ENCODE measurements at places on chromosomes 16 and 17.
A peak's percentile ranks its signal among the peaks of the same experiment; 100 is the strongest.

GRCh38 chr17:50977487-50978159 is 111.5 kb upstream of the TOB1 start:
- H3K27me3 ChIP-seq: no peaks in the 10 kb centered on the region
- no peak overlapping the region for H3K27ac ChIP-seq
- H3K36me3 ChIP-seq: peaks cover 77% of the 10 kb centered on the region
- no peaks in the 10 kb centered on the region for H3K4me1 ChIP-seq

DNA sequence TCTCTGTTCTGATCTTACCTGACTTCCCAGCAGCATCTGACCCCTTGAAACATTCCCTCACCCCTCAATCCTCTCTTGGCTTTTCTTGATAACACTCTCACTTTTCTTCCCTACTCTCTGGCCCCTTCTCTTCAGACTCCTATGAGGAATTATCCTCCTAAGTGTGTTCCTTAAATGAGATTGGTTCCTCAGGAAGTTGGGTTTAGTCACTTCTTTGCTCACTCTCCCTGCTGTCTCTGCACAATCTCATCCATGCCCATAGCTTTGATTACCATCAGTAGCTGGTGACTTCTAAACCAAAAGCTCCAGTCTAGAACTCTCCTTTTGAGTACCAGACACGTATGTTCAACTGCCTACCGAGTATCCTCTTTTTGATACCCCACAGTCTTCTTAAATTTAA is 13.0 kb downstream of the MED24 start:
- peaks cover 12% of the 10 kb centered on the region for H3K36me3 ChIP-seq
- no peak overlapping the region for H3K4me3 ChIP-seq
- H3K4me1 ChIP-seq: no peaks in the 10 kb centered on the region
- no peaks in the 10 kb centered on the region for H3K27me3 ChIP-seq

DNA sequence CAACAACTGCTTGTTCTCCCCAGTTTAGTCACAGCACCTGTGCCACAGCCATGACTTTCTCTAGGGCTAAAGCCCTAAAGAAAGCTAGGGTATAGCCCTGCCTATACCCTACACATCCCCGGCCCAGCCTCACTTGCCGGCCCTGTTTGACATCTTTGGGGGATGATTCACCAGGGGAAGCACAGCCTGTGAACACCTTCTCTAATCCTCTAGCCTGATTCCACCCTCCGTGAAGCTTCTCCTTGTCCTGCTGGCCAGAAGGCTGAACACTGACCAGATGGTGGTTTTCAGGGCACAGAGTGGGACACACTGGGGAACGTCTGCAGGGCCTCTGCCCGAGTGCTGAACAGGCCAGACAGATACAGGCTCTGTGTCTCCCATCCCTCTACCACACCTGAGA is 6.0 kb downstream of the CLEC16A start:
- no peaks in the 10 kb centered on the region for H3K36me3 ChIP-seq
- H3K27me3 ChIP-seq: no peaks in the 10 kb centered on the region
- no peak overlapping the region for H3K27ac ChIP-seq
- peaks cover 46% of the 10 kb centered on the region for H3K4me1 ChIP-seq
- DNase-seq: peak; percentile 62

DNA sequence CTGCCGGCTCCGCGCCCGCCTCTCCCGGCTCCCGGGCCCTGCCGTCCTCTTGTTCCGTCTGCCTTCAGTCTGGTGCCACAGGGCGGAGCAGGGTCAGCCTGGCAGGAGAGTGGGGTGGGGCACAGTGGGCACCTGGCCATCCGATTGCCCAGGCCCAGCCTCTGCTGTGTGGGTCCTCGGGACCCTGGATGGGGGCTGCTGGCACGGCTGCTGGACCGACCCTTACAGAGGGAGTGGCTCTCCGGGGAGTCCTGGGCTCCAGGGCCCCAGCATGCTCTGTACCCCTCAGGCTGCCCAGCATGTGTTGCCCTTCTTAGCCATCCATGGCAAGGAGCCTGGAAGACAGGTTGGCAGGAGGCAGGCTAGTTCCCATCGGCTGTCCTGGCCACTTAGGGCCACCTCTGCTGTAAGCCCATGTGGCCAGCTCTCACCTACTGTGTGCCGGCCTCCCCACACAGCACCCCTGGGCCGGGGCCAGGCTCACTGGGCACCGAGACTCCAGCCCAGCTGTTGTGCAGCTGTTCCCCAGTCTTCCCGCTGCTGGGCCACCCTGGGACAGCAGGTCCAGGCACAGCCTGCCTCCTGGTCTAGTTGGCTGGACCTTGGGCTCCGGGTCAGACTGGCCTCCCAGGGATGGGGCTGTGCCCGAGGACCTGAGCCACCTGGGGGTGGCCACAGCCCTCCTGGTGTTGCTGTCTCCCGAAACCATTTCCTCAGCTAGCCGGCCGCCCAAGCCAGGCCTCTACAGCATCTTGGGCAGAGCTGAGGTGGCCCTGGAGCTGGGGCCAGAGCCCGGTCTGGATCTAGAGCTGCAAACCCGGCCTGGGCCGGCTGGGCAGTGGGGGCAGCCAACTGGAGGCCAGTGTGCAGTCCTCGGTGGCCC is 24.9 kb downstream of the BAHCC1 start:
- H3K4me1 ChIP-seq: peaks cover 3% of the 10 kb centered on the region
- no peak for DNase-seq
- H3K36me3 ChIP-seq: no peaks in the 10 kb centered on the region
- no peaks in the 10 kb centered on the region for H3K27me3 ChIP-seq

GRCh38 chr17:6521586-6521985 is 34.8 kb downstream of the PITPNM3 start:
- no peak overlapping the region for H3K4me3 ChIP-seq
- DNase-seq: peak; percentile 30
- H3K4me1 ChIP-seq: no peaks in the 10 kb centered on the region
- no peaks in the 10 kb centered on the region for H3K36me3 ChIP-seq

GRCh38 chr17:49572226-49572625 is 3.4 kb upstream of the NXPH3 start:
- H3K27me3 ChIP-seq: peaks cover 57% of the 10 kb centered on the region
- DNase-seq: peak; percentile 55
- no peaks in the 10 kb centered on the region for H3K4me1 ChIP-seq
- H3K36me3 ChIP-seq: no peaks in the 10 kb centered on the region

- H3K27ac ChIP-seq: no peak overlapping the region
- no peaks in the 10 kb centered on the region for H3K4me1 ChIP-seq
- DNase-seq: no peak
- no peak overlapping the region for H3K4me3 ChIP-seq
Observed at GRCh38 chr16:53905028-53905427, 201.1 kb downstream of the FTO start.

GRCh38 chr16:63311313-63311712 is 1275.1 kb upstream of the CDH8 start:
- H3K4me3 ChIP-seq: peak overlapping the region; percentile 8
- H3K4me1 ChIP-seq: no peaks in the 10 kb centered on the region
- no peaks in the 10 kb centered on the region for H3K27me3 ChIP-seq
- no peak for DNase-seq
- no peak overlapping the region for H3K27ac ChIP-seq

DNA sequence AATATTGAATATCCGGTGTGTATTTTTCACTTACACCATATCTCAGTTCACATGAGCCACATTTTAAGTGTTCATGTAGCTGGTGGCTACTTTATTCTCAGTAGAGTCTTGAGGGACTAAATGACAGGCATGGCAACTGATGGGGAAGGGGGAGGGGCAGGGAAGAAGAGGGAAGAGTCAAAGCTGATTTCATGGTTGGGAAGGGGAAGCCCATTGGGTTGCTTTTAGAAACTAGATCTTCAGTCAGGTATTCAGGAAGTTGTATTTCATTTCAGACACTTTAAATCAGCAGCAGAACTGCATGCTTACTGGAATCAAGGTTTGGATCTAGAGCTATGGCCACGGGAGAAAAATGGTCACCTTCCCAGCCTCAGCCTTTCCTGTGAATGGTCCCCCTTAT is 2.9 kb upstream of the WIPI1 start:
- no peak overlapping the region for H3K4me3 ChIP-seq
- DNase-seq: no peak
- no peaks in the 10 kb centered on the region for H3K36me3 ChIP-seq
- H3K27me3 ChIP-seq: peaks cover 9% of the 10 kb centered on the region
- H3K4me1 ChIP-seq: peaks cover 4% of the 10 kb centered on the region

DNA sequence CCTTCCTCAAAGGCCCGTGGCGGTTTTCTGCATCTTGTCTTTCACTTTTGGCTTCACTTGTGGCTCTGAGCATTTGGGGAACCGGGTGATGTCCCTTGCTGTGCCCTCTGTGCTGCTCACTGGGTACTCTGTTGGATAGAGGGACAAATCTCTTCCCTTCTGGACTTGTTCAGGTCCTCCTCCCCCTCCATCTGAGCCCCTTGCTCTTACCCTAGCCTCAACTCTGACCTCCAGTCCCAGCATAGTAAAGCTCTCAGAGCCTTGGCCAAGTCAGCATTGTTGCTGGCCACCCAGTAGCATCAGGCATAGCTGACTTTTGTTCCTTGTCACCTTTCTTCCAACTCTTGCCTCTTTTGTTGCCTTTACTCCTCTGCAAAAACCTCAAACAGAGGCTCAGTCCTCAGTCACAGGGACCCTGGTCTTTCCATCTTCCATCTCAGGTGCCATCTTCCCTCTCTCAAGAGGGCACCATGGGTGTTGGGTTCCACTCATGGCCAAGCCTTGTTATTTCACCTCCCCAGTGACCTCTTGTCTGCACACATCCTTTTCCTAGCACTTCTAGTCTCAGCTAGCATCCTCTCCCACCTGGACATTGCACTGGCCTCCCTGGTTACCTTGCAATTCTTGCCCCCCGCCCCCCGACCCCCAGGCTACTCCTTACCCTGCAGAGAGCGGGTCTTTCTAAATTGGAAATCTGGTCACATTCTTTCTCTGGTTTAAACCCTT is 393 bp upstream of the PSMB10 start:
- H3K27ac ChIP-seq: no peak overlapping the region
- DNase-seq: no peak
- no peaks in the 10 kb centered on the region for H3K27me3 ChIP-seq
- H3K4me1 ChIP-seq: no peaks in the 10 kb centered on the region
- H3K36me3 ChIP-seq: no peaks in the 10 kb centered on the region
- H3K4me3 ChIP-seq: peak overlapping the region; percentile 93

GRCh38 chr16:25109643-25110042 is 1.9 kb upstream of the LCMT1 start:
- H3K27ac ChIP-seq: no peak overlapping the region
- H3K36me3 ChIP-seq: no peaks in the 10 kb centered on the region
- H3K27me3 ChIP-seq: no peaks in the 10 kb centered on the region
- no peak overlapping the region for H3K4me3 ChIP-seq
- H3K4me1 ChIP-seq: peaks cover 4% of the 10 kb centered on the region

GRCh38 chr16:85859818-85860125 is 39.2 kb upstream of the IRF8 start:
- DNase-seq: peak; percentile 48
- no peaks in the 10 kb centered on the region for H3K4me1 ChIP-seq
- H3K4me3 ChIP-seq: no peak overlapping the region
- H3K27ac ChIP-seq: no peak overlapping the region

- H3K36me3 ChIP-seq: no peaks in the 10 kb centered on the region
- no peak for DNase-seq
- H3K4me1 ChIP-seq: peaks cover 3% of the 10 kb centered on the region
- no peak overlapping the region for H3K4me3 ChIP-seq
- H3K27me3 ChIP-seq: peaks cover 19% of the 10 kb centered on the region
- no peak overlapping the region for H3K27ac ChIP-seq
Observed at GRCh38 chr16:725463-726187, 618 bp downstream of the CCDC78 start.

GRCh38 chr17:67365738-67366192 is 612 bp downstream of the PSMD12 start:
- DNase-seq: no peak
- peaks cover 24% of the 10 kb centered on the region for H3K36me3 ChIP-seq
- H3K4me1 ChIP-seq: peaks cover 3% of the 10 kb centered on the region
- H3K27ac ChIP-seq: no peak overlapping the region

GRCh38 chr16:79519448-79519847 is 81.1 kb downstream of the MAF start:
- no peak for DNase-seq
- H3K4me1 ChIP-seq: no peaks in the 10 kb centered on the region
- H3K27me3 ChIP-seq: peaks cover 4% of the 10 kb centered on the region
- no peak overlapping the region for H3K4me3 ChIP-seq
- H3K27ac ChIP-seq: no peak overlapping the region

- H3K4me1 ChIP-seq: peaks cover 24% of the 10 kb centered on the region
- DNase-seq: no peak
- H3K27ac ChIP-seq: no peak overlapping the region
- H3K27me3 ChIP-seq: no peaks in the 10 kb centered on the region
- no peak overlapping the region for H3K4me3 ChIP-seq
- no peaks in the 10 kb centered on the region for H3K36me3 ChIP-seq
Observed at GRCh38 chr17:28969706-28970393, 18.5 kb upstream of the PHF12 start.

DNA sequence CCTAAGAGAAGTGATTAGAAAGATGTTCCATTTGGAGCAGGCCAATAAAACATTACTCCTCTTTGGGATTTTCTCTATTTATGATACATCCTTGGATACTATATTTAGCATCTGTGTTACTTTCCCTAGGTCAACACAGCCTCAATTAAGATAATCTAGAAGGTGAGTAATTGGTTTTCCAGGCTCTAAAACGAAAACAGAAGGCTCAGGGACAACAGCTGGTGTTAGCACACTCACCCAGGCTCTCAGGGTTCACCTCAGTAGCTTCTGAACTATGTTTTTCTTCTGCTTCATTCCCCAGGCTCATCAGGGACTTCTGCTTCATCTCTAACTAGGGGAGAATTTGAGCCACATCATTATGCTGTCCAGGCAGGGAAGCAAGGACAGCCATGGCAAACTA is 76.6 kb downstream of the ZZEF1 start:
- no peaks in the 10 kb centered on the region for H3K27me3 ChIP-seq
- no peaks in the 10 kb centered on the region for H3K4me1 ChIP-seq
- peaks cover 64% of the 10 kb centered on the region for H3K36me3 ChIP-seq

DNA sequence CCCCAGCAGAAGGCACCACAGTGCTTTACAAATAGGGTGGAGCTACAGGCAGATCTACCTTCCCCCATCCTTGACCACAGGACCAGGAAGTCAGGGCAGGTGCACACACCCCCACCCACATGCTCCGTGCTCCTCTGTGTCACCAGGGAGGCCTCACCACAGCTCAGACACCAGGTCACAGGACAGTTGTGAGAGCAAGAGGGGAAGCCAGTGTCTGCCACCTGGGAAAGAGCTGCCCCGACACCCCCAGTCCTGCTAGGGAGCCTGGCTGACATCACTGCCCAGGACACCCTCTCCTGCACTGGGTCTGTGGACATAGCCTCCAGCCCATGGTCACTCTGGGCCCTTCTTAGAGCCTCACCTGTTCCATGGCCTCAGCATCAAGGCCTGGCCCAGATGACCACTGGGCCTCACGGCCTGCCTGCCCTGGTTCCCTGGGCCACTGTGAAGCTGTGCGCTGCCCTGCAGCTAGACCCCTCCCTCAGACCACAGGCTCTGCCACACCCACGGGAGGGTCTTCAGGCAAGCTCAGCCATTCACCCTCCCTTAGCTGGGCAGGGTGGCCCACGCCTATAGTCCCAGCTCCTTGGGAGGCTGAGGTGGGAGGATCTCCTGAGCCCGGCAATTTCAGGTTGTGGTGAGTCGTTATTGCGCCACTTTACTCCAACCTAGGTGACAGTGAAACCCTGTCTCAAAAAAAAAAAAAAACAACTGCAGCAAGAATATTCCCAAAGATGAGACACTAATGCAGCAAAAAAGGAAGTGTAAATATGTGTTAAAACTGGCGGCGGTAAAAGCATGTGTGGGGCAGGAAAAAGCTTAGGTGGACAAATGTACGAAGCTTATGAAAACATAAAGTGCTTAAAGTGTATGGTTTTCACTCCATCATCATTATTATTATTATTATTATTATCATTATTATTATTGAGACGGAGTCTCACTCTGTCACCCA is 14.2 kb downstream of the POLR3K start:
- no peak overlapping the region for H3K27ac ChIP-seq
- H3K36me3 ChIP-seq: peaks cover 22% of the 10 kb centered on the region
- H3K4me1 ChIP-seq: no peaks in the 10 kb centered on the region
- DNase-seq: no peak
- no peak overlapping the region for H3K4me3 ChIP-seq
- no peaks in the 10 kb centered on the region for H3K27me3 ChIP-seq

- DNase-seq: no peak
- H3K27ac ChIP-seq: no peak overlapping the region
- no peaks in the 10 kb centered on the region for H3K27me3 ChIP-seq
Observed at GRCh38 chr17:27888067-27888466, 5.1 kb downstream of the LYRM9 start.

All from endodermal cell (in vitro differentiated cells).